Glutamatergic neuron (in vitro differentiated cells): ENCODE measurements at places on chromosomes 5 and 9. TPM values are rescaled to one million over a fixed set of nuclear protein-coding genes. Genes with fewer than 3 reads are reported as not detected.

Gene CDX1
- not detected for total RNA-seq

Gene TMEM174
- not detected for total RNA-seq

Gene CAVIN4
- 32.9 TPM for total RNA-seq

Gene NR4A3
- total RNA-seq: 4.1 TPM

Gene MYOZ3
- total RNA-seq: 0.64 TPM

Gene CCNI2
- total RNA-seq: 0.17 TPM

Gene INSL6
- not detected for total RNA-seq

Gene GABRA1
- not detected for total RNA-seq

Gene TICAM2
- 0.42 TPM for total RNA-seq

Gene SQSTM1
- 97.0 TPM for total RNA-seq

Gene TEX48
- total RNA-seq: not detected

Gene NIM1K
- total RNA-seq: 10.5 TPM

Gene NKD2
- total RNA-seq: 41.7 TPM

Gene DOCK2
- total RNA-seq: 0.66 TPM

Gene PHF24
- 3.1 TPM for total RNA-seq

Gene DAB2
- total RNA-seq: 1.4 TPM

Gene OGN
- not detected for total RNA-seq

Gene KCNV2
- total RNA-seq: not detected

Gene FRMD3
- total RNA-seq: 20.7 TPM

Gene GM2A
- total RNA-seq: 13.7 TPM

Gene PCDHGA10
- total RNA-seq: 16.6 TPM
